ENCODE measurements at places on chromosomes 5 and 9.

- DNase-seq: no peak
These were observed 10.5 kb downstream of the CSF1R start for GRCh38 chr5:150075806-150076205.

DNA sequence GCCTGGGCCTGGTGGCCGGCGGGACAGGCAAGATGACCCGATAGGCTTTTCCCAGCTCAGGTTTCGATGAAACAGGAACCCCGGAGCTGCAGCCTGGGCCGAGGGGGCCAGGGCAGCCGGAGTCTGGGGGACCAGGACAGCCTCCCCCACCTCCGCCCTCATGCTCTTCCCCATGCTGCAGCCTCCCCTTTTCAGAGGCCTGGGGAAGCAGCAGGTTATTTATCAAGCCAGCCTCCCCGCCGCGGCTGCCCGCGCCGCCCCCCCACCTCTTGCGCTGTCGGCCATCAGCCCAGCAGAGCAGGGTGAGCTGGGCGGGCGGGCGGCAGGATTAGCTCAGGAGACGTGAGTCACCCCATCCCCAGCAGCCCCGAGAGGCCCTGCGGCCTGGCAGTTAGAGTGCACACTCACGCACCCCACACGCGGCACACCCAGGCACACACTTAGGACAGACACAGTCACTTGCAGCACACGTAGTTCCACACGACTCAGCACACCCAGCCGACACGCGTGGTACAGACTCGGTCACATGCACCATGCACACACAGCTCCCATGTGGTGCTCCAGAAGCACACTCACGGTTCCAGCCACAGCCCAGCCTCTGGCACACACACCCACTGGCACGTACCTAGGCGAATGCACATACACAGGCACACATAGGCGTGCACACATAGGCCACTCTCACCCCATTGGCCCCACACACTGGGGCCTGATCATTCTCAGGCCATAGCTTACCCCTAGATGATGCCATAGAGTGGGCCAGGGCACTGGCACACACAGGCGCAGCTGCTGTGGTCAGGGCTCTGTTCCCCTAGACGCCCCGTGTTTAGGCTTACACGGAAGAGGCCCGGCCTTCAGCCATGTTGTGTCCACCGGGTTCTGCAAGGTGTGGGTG is 13.0 kb downstream of the CXXC5 start:
- DNase-seq: no peak

GRCh38 chr5:78289911-78290310 is 4.6 kb downstream of the AP3B1 start:
- DNase-seq: no peak

DNA sequence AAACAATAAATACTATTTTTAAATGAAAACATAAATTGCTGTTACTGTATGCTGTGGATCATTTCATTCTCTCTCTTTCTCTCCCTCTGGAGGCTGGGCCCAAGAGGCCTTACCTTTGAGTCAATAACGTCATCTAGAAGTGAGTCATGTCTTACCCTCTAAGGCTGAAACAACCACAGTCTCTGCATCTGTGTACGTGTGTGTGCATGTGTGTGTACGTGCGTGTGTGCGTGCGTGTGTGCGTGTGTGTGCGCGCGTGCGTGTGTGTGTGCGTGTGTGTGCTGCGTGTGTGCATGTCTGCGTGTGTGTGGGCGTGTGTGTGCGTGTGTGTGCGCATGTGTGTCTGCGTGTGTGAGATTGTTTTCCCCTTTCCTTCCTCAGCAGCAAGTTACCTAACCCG is 13.6 kb upstream of the IL17B start:
- DNase-seq: no peak

- no peak for DNase-seq
These were observed 116.5 kb downstream of the SLC1A3 start for GRCh38 chr5:36722900-36723299.

DNA sequence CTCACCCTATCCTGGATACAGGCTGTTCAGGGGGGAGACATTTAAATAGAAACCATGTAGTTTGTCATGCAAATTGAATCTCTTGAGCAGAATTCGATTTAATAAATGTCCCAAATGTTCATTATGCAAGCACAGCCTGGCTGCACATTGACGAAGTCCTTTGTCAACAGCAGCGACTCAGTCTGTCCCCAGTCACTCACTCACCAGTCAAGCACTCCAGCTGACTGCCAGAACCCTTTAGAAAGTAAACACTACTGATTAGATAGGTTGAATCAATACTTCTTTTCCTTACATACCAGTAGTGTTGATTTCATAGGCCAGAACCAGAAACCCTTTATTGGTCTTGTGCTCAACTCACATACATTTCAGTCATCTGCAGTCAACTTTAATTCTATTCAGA is 27.5 kb downstream of the CDH6 start:
- no peak for DNase-seq

- no peak for DNase-seq
These were observed 440.4 kb downstream of the CDH18 start for GRCh38 chr5:19547640-19548039.

DNA sequence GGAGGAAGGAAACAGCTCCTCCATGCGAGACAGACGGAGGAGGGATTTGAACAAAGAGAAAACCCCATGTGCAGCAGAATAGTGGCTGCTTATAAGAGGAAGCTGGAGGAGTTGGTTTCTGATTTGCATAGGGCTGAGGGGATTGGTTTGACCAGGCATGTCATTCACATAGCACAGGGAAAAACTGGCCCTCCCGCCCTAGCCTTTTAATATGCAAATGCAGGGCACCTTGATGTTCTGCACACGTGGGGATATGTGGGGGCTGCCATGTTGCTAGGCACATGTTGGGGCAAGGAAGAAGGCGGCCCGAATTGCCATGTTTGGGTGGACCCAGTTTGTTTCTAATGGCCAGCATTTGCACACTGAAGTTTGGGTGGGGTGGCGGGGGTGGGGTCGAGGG is 42.2 kb downstream of the OSMR start:
- no peak for DNase-seq

All from activated CD4-positive, alpha-beta T cell treated with anti-CD3 and anti-CD28 coated beads, Interleukin-2, amount 50 U/mL, for 1 hour (primary cell).